MV-4-11 (cell line): ENCODE measurements at places on chromosomes 2 and 18.

- DNase-seq = peak; percentile 100
Observed at GRCh38 chr2:84888401-84889276, 7.8 kb upstream of the TRABD2A start.

- DNase-seq = no peak
Observed at GRCh38 chr2:79191081-79191480, 31.5 kb upstream of the REG3A start.

- peak; percentile 54 for DNase-seq
Observed at GRCh38 chr18:49447810-49448745, 12.4 kb downstream of the DYM start.

DNA sequence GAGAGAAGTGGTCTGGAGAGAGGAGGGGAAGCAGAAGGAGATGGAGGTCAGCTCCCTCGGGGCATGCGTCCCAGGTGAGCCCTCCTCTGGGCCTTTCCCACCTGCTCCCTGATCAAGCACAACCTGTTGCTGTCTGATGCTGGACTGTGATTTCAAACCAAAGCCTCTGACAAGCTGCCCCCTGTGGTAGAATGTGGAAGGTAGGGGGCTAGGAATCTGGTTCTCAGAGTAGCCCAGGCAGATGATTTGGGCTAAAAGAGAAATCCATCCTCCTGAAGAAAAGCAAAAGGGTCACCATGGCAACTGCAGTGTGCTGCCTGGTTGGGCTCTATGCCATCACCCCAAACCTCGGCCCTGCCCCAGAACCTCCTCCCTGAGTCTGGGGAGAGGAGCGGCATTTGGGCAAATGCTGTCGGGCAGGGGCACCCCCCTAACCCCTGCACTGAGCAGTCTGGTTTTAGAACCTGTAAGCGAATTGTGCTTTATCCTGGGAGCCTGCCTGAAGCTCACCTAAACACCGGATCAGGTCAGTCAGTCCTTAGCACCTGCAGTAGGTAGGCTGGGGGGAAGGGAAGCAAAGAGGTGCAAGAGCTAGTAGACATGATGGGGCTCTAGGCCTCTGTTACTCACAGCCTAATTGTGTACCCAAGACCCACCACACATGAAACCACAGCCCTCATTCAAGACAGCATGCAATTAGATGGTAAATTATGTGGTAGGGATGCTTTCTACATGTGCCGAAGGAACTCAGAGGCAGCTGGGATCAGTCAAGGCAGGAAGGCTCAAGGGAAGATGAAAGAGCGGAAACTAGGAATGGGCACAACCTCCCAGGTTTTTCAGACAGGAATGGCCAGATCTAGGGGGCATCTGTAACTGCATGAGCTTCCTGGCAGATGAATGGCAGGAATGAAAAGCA, 83.5 kb downstream of the DNMT3A start:
- DNase-seq = no peak

DNA sequence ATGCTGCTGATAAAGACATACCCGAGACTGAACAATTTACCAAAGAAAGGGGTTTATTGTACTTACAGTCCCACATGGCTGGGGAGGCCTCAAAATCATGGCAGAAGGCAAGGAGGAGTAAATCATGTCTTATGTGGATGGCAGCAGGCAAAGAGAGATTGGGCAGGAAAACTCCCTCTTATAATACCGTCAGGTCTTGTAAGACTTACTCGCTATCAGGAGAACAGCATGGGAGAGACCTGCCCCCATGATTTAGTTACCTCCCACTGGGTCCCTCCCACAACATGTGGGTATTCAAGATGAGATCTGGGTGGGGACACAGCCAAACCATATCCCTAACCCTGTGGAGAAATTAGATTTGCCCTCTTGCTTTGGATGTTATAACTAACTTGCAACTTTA, 1068.0 kb upstream of the ZEB2 start:
- no peak for DNase-seq

GRCh38 chr2:240796543-240797499, 23.2 kb downstream of the KIF1A start:
- no peak for DNase-seq

DNA sequence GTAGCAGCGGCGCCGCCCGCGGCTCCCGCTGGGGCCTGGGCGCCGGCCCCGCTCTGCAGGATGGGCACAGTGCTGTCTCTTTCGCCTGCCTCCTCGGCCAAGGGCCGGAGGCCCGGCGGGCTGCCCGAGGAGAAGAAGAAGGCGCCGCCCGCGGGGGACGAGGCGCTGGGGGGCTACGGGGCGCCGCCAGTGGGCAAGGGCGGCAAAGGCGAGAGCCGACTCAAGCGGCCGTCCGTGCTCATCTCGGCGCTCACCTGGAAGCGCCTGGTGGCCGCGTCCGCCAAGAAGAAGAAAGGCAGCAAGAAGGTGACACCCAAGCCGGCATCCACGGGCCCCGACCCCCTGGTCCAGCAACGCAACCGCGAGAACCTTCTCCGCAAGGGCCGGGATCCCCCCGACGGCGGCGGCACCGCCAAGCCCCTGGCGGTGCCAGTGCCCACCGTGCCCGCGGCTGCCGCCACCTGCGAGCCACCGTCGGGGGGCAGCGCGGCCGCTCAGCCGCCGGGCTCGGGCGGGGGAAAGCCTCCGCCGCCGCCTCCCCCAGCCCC, 369 bp downstream of the CDK5R2 start:
- no peak for DNase-seq

DNA sequence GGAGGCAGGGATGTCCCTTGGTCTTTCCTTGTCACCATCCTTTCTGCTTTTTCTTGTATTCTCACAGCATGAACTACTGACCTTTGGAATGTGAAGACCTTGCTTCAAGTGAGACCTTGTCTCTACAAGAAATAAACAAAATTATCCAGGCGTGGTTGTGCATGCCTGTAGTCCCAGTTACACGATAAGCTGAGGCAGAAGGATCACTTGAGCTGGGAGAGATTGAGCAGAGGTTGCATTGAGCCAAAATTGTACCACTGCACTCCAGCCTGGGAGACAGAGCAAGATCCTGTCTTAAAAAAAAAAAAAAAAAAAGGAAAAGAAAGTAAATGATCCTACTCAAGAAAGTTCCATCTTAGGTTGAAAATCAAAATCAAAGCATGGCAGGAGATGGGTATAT, 173.7 kb downstream of the IRS1 start:
- no peak for DNase-seq

DNA sequence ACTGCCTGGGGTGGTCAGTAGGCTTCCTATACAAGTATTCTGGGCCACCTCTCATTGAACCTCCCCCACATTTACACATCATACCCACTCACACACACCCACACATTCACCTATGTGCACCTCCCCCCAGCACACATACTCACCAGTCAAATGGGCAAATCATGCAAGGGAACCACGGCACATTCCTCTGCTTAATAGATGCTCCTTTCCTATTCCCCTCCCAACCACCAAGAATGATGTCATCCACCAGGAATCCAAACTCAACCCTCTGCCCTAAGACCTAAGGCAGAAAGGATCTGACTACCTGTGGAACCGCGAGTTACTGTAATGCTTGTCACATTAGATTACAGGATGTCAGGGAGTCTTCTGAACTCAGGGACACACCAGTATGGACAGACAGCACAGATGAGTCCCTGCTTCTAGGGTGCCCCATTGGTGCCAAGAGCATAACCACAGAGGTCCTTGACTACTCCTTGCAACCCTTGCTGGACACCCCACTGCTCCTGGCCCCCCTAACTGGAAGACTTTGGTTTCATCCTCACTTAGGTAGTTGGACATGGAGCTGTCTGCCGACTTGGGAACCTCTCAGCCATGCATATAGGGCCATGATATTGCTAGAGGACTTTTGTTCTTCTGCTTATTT, 21.5 kb upstream of the CAB39 start:
- DNase-seq = no peak

GRCh38 chr18:25650201-25650941, 298.4 kb upstream of the ZNF521 start:
- peak; percentile 85 for DNase-seq

GRCh38 chr18:57437766-57438671, 2.8 kb downstream of the ONECUT2 start:
- peak; percentile 83 for DNase-seq

DNA sequence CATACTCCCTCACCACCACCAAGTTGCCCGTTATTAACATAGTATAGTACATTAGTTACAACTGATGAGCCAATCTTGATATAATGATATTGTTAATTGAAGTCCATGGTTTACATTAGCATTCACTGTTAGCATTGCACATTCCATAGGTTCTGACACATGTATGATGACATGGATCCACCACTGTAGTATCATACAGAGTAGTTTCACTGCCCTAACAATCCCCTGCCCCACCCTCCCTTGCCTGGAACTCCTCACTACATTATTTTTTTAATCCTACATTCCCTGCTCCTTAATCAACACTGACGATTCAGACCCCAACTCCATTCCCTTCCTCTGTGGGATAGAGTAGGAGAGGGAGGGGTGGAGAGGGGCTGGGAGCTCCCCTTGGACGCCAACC, 20.2 kb upstream of the ST3GAL5 start:
- DNase-seq = no peak

DNA sequence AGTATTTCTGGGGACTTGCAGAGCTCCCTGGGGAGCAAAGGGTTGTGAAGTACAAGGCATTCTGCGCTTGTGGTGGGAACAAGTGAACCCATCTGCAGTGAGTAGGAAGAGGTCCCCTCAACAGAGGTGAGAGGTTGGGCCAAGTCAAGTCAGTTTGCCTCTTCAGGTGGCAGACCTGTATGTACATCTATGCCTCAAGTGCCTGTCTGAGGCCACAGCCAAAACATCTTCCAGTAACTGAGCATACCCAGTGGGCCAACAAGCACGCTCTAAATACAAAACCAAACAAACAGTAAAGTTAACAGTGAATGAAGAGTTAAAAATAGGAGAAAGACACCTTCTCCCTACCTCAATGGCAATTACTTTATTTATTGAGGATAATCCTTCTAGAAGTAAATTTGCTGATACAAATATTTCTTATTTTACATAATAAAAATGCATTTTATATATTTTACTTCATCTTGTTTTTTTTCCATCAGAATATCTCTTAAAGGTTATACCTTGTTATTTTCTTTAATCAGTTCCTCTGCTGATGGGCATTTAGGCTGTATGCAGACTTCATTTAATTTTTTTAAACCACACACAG, 2.5 kb downstream of the GYPC start:
- no peak for DNase-seq

DNA sequence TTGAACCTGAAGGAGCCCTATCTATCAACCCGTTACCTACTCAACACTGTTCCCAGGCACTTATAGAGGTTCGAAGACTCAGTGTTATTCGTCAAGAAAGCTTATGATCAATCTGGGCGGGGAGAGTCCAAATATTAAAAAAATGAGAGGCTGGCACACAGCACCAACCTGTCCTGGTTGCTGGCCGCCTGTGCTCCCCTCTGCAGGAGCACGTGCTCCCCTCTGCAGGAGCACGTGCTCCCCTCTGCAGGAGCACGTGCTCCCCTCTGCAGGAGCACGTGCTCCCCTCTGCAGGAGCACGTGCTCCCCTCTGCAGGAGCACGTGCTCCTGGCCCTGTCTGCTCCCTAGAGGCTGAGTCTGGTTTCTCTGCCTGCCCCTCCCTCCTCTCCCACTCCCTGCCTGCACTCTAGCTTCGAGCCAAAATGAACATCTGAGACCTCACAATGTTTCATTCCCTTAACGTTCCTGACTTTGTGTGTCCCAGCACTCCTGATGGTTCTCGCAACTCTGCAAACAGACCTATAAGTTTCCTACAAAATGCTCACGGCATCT, 614.0 kb upstream of the ID2 start:
- no peak for DNase-seq

GRCh38 chr18:47418746-47419145, 167.3 kb upstream of the SKOR2 start:
- peak; percentile 49 for DNase-seq

DNA sequence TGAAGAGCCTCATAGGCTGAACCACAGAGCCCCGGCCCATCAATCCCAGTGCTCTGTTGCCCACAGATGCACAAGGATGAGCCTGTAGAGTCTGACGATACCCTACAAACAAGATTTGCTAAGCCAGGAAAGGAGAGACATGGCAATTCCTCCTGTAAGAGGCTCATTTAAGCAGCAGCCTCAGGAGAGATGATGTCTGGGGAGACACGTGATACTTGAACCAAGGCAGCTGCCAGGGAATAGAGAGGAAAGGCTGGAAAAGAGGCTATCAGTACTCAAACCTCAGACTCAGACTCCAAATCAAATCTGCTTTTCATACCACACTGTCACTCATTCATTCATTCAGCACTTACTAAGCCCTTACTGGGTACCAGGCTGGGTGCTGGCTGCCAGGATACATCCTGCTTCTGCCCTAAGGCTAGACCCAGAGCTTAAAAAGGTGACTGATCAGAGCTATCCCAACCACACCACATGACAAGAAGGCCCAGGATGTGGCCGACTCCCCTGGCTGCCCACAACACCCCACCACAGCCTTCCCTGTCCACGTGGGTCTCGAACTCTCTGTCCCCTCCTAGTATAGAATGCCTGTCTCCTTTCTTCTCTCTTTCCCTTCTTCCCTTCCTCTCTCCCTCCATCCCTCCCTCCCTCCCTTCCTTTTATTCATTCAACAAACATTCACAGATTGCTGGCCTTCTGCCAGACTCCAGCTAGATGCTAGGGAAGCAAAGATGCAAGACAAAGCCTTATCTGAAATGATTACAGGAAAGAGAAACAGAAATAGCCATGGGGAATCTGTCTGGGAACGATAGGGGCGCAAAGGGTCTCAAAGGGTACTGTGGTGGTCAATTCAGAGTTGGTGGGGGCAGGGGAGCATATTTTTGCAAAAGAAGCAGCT, 23.4 kb upstream of the KCNK3 start:
- DNase-seq = no peak

- no peak for DNase-seq
Observed at GRCh38 chr2:46490521-46491141, 11.3 kb downstream of the TMEM247 start.

DNA sequence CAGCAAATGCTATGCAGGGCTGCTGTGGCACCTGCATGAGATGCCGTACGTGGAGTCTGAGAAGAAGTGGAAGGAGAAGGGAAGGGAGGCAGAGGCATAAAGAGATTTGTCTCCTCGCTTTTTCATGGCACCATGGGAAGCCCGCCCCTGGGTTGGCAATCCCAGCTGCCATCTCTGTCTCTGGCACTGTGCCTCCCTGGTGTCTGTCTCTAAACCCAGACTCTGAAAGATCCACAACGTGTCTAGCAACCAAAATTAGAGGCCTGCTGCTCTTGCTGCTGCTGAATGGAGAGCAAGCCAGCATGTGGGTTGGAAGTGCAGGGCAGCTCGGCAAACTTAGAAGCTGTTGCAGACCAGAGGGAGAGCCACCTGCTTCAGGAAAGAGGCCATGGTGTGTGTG, 53.1 kb downstream of the INO80C start:
- no peak for DNase-seq

DNA sequence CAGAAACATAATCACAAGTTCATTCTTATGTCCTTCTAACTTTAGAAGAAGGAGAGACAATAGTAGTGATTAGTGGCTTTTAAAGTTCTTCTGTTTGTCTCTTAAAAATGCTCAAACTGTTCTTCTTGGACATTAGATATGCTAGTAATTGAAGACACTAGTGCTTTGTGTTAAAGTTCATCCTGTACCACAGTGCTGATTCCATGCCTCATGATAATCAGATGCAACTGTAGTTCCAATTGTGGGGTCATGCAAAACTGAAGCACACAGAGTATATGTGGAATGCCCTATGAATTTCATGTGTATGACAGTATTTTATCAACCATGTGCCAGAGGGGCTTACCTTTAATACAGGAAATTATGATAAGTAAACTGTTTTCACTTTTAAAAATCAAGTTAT, 11.4 kb upstream of the KCNJ13 start:
- DNase-seq = no peak

GRCh38 chr2:233414777-233415570, 60.7 kb downstream of the DGKD start:
- no peak for DNase-seq

GRCh38 chr18:14097761-14098160, 34.5 kb downstream of the ZNF519 start:
- no peak for DNase-seq
